GM12865 (cell line): ENCODE measurements at places on chromosomes 4 and X.

GRCh38 chr4:53816561-53816960, 225.3 kb upstream of the LNX1 start:
- no peak for DNase-seq

- DNase-seq: no peak
Observed at GRCh38 chrX:31572360-31572759, 500.5 kb upstream of the FTHL17 start.

DNA sequence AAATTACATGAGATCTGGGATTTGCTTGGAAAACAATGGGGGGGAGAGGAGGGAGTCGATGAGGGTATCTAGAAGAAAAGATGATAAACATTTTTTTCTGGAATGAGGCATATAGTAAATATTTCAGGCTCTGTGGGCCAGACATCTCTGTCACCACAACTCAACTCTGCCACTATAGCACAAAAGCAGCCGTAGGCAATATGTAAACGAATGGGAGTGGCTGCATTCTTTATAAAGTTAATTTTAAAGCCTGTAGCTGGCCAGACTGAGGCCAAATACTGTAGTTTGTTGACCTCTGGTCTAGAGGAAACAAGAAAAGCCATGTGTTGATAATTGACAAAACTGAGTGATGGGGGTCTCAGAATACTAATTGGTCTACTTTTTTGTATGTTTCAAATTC, 14.1 kb upstream of the TCEANC start:
- DNase-seq: no peak

GRCh38 chr4:155703486-155704247, 37.0 kb downstream of the GUCY1A1 start:
- peak; percentile 61 for DNase-seq

- no peak for DNase-seq
Observed at GRCh38 chrX:19789782-19790181, 97.6 kb downstream of the SH3KBP1 start.

DNA sequence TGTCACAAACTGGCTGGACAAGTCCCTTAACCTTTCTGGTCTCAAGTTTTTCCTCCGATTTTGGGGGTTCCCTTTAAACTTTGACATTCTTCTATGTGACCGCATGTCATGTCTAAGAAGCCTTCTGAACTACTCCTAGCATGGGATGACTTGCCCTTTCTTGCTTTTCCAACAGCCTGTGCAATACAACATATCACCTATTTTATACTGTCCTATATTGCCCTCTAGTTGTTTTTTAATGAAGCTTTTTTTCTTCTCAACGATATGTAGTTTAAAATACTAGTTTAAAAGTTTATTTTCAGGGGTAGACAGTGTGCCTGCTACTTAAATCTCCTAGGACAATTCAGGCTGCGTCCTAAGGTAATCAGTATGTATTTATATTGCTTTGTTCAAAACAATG, 1.0 kb upstream of the IGBP1 start:
- DNase-seq: no peak

DNA sequence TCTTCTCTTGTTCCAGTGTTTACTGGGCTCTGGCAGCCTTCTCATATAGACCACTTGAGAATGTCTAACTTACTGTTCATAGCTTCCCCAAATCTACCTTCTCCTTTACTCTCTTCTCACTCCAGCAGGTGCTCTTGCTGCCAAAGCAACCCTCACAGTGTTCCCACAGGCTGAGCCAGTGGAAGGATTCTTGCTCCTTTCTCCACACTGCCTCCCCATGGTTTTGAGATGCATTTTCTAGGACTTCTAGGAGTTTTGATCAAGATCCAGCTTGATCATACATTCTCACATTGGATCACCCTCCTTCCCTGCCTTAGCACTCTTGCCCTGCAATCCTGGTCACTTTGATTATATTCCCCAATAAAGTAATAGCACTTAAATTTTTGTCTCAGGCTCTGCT, 230.8 kb downstream of the TMEM47 start:
- no peak for DNase-seq

- DNase-seq: no peak
Observed at GRCh38 chr4:60657041-60657440, 543.1 kb upstream of the ADGRL3 start.

- DNase-seq: no peak
Observed at GRCh38 chrX:40576291-40576690, 4.5 kb upstream of the ATP6AP2 start.

DNA sequence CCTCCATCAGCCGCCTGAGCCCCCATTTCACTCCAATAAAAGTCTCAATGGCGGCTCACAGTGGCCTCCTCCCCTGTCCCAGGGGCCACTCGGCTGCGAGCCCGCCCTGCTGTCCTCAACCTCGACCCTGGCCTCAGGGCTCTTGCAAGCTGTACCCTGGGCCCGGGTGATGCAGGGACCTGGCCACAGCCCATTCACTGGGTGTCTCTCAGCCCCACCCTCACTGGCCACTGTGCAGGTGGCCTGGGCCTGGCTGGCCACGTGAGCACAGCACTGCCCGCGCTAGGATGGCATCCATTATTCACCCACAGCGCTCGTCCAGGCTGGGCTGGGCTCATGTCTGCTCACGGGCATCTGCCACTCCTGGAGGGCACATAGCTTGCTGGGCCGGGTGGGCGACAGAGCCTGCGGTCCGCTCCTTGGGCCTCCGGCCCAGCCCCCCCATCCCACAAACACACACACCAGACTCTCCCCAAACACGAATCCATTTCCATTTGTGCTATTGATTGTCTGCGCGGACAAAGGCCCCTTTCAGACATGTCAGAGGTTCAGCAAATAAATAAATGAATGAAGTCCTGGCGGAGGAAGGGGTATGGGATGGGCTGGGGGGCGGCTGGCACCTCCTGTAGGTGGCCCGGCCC, 16.5 kb upstream of the FGFR3 start:
- no peak for DNase-seq

- no peak for DNase-seq
Observed at GRCh38 chrX:38989076-38989475, 187.8 kb downstream of the MID1IP1 start.

DNA sequence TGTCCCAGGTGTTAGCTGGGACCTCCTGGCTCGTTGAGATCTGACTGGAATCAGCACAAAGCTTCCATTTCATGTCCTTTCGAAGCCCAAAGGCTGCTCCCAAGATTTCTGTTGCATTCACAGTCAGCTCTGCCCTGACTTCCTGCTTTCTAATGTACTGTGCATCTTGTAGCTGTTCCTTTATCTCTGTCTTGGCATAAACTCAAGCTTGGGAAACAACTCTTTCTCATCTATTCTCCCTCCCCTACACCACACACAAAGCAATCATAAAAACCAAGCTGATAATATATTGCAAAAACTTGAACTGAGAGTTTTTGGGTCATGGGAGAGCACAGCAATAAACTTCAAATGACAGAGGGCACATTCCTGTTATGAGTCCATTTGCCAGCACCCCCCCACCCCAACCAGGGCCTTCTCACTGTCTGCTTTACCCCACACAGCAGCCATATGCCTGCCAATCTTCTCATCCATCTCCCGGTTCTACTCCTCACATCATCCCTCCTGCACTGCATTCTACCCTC, 76.3 kb downstream of the SYNPO2 start:
- no peak for DNase-seq

DNA sequence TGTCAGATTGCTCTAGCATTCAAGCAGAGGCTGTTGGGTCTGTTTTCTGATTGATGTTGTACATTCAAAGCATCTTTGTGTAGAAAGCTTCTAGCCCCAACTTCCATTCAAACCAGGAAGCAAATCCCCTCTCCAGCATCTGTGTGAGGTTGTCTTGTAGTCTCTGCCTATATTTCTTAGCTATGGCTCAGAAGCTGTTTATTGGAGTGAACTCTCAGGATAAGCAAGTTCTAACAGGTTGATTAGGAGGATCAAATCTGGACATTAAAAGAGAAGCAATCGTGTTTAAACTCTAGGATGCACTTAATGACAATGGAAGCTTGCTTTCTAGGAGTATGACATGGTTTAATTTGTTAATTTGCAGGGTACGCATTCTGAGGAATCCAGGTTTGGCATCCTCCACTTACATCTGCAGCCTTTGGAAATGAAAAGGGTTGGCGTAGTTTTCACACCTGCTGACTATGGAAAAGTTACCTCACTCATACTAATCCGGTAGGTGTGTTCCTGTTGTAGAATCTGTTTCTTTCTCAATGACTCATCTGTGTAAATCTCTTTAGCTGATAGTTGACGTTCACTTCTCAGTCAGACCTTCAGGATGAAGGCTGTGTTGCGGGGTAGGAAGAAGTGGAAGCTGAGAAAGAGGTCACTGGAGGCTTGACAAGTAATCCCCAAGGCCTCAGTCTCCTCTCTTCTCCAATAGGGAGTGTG, 88.0 kb upstream of the TLR2 start:
- no peak for DNase-seq

DNA sequence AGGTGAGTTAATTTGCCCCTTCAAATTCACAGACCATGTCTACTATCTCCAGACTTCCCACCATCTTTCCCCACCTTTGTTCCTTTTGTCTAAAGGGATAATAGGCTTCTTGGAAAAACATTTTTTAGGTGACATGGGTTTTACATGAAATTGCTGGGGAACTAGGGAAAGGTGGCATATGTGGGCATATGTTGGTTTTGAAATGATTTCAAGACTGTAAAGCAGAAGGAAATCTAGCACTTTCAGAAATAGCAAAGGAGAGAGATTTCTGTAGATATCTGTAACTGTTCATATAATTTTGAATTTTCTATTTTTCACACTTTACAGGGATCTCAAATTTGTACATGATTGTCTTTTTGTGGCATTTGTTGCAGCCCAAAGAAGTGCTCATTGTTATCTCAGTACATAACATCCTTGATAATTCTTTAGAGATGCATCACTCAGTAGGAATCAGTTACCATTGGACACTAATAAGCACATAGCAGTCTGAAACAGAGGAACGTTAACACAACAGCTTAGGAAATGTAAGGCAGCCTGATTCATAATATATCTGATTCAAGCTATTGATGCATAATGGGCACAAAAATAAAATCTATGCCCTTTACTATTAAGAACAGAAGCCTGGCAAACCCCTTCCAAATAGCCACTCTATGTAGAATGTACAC, 659.7 kb downstream of the CENPC start:
- DNase-seq: no peak

DNA sequence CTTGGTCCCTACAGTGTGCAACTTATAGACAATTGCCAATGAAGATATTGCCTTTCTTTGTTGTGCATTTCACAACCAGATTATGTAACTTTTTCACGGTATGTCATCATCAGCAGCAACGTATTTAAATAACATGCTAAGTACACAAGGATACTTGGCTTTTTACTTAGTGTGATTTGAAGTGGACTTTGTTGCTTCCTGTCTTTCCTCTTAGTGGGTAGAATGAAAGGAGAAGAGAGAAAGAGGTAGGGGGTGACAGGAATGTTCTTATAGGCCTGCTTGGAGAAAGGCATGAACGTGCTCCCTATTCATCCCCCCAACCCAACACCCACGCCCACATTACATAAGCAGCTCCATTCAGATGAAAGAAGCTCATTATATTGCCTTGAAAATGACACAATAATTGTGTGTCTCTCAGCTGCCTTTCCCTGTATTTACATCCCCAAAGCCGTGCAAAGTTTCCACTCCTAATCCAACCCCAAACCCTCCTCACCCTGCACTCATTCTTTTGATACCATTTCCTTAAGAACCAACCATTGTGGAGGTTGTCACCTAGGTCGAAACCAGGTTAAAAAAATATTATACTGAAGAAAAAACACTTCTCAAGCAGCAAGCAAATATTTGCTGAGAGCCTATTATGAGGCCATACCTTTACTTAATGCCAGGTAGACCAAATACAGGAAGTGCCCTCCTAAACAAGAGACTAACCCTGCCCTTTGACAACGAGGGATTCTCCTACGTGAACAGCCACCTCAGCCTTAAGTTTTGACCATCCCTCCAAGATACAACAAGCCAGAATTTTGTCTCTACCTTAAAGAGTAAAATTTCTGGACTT, 25.2 kb upstream of the GK start:
- DNase-seq: no peak

DNA sequence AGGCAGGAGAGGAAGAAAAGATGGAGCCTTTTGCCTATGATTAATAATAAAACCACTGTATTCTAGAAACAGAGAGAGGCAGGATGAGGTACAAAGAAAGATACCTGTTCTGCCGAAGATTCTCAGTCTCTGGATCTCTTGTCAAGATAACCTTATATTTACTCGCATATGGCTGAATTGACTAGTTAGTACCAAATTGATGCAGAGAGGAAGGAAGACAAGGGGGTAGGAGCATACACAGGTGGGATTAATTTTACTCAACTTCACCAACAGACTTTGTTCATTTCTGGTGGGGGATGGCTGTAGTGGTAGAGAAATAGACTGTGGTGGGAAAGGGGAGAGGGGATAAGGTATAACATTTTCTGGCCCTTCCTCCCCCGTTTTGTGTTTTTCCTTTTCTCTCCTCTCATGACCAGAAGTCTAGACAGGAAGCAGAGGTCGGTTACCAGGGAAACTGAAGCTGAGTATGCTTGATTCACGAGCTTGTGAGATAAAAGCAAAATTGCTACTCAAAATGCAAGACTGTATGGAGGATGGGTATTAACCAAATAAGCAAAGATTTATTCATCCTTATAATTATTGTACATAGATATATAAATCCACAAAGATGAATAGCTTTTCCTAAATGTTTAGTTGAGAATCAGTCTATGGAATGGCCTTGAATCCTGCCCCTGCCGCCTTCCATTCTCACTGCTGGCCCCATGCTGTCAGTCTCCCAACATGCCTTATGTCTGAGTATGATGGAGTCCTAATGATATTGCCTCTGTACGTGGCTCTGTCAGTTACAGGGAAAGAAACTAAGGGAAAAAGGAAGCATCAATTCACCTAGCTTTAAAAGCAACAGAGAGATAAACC, 17.8 kb upstream of the PAGE2B start:
- peak; percentile 9 for DNase-seq

- DNase-seq: no peak
Observed at GRCh38 chr4:2360396-2360730, 58.1 kb downstream of the ZFYVE28 start.

DNA sequence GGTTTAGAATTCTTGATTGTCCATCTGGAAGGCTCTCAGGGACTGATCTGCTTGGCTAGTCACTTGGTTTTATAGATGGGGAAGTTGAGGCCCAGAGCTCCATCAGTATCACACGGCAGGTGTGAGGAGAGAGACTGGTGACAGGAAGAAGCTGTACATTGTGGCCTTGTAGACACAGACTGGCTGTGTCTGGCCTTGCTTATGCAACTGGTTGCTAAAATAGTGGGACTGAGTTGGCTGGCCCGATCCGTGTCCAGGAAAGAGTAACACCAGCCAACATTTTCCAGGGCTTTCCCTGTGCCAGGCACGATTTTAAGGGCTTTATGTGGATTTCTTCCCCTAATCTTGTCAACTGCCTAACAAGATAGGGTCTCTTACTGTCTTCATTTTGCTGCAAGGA, 2.8 kb downstream of the TBC1D14 start:
- no peak for DNase-seq

- peak; percentile 77 for DNase-seq
Observed at GRCh38 chr4:128810331-128810870, 901 bp downstream of the JADE1 start.

DNA sequence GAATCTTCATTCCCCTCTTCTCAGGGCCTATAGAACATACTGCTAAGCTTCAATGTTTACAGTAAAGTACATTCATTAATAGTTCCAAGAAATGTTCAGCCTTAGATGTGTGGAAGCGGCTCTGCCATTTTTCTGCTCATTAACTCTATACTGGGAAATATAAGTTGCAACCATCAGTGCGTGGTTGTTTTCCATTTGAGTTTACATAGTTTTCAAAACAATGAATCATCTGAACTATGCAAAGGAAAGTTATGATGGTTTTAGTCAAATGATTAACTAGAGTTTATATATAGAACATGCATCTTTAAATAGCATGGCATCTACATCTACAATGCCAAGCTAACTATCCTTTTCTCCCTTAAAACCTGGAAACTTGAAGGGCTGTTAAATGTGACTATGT, 29.6 kb downstream of the LEF1 start:
- DNase-seq: no peak
